ENCODE measurements at places on chromosomes 13 and 19.

DNA sequence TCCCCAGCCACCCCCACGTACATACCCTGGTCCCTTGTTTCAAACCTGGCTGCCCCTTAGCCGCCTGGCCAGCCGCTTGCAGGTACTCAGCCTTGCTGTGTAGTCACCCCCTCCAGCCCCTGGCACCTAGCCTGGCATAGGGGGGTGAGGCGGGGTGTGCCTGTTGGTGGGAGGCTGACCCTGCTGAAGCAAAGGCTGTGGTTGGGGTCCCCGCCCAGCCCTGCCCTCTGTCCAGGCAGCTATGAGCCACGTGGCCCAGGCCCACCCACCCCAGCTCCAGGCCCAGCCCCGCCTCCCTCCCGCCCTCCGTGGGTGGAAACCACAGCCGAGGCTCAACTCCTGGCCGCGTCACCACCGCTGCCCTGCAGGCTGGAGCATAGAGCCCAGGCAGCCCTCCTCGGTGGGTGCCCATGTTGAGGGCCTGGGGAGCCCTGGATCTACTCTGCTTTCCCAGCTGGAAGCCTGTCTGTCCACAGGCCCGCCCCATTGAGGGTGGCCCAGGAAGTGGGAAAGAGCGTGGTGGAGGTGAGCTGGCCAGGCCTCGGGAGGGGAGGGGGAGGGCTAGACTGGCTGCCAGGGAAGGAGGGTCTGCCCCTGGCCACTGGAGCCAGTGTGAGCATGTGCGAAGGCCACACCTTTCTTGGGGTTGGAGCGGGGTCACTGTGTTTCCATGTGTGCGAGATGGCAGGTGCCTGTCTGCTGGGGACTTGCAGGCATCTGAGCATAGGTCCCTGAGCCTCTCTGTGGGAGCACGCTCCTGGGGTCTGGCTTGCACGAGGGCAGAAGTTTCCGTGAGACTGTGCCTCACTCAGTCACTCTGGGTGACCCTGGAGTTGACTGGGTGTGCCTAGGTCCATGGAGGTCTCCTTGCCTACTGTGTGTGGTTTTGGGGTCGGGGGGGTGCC lies 31.0 kb downstream of the PAK4 start:
- DNase-seq = no peak

- no peak for DNase-seq
Observed at GRCh38 chr13:37085606-37086005, 19.9 kb downstream of the CSNK1A1L start.

GRCh38 chr13:28321756-28322155 lies 173.2 kb downstream of the FLT1 start:
- DNase-seq = no peak

GRCh38 chr19:45876411-45877197 lies 9.3 kb downstream of the IRF2BP1 start:
- DNase-seq = no peak
